HT-29 (cell line): ENCODE measurements at places on chromosomes 13 and 19.
A peak's percentile ranks its signal among the peaks of the same experiment; 100 is the strongest.

- DNase-seq, result no peak
Measured at GRCh38 chr13:30715837-30716236, 19.5 kb upstream of the ALOX5AP start.

GRCh38 chr19:39631178-39631577 is 24.5 kb upstream of the LGALS16 start:
- no peak for DNase-seq

GRCh38 chr13:60623151-60623550 is 226.1 kb downstream of the TDRD3 start:
- no peak for DNase-seq

DNA sequence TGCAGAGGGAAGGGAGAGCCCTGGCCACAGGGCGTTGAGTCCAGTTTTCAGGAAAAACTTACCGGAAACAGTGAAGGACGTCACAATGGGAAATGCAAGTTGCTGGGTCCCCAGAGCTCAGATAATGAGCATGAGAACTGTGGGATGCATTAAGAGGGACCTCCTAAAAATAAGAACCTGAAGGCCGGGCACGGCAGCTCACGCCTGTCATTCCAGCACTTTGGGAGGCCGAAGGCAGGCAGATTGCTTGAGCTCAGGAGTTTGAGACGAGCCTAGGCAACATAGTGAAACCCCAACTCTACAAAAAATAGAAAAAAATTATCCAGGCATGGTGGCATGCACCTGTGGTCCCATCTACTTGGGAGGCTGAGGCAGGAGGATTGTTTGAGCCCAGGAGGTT is 170.6 kb downstream of the URI1 start:
- DNase-seq, result no peak

GRCh38 chr19:35214766-35215422 is 13.6 kb downstream of the FAM187B start:
- no peak for DNase-seq

- no peak for DNase-seq
Measured at GRCh38 chr19:10946958-10947657, 13.7 kb upstream of the SMARCA4 start.

DNA sequence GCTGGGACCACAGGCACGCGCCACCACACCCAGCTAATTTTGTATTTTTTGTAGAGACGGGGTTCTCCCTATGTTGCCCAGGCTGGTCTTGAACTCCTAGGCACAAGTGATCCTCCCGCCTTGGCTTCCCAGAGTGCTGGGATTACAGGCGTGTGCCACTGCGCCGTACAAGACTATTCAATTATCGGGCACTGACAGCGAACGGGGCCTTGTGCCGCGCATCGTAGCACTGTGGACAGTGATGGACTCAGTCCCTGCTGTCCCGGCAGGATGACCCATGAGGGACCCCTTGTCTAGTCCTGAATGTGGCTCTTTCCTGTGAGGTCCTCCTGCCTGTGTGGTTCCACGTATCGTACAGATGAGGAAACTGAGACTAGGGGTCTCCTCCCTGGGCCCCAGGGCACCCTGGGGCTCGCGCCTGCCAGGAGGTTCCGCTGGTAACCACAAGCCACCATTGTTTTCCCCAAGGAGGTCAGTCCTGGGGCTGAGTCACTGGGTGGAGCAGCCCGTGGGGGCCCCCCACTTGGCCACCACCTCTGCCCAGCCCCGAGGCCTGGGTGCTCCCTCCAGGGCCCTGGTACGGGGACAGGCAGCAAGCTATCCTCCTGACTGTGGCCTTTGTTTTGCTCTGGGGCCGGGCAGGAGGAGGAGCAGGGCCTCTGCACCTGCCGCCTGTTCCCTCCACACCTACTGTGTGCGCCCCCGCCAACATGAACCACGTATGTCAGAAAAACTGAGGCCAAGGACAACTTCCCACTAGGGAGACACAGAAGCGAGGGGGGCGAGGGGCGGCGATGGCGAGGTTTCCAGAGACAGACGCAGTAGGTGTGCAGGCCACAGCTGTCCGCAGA is 2.9 kb upstream of the TCF3 start:
- DNase-seq, result peak; percentile 69

DNA sequence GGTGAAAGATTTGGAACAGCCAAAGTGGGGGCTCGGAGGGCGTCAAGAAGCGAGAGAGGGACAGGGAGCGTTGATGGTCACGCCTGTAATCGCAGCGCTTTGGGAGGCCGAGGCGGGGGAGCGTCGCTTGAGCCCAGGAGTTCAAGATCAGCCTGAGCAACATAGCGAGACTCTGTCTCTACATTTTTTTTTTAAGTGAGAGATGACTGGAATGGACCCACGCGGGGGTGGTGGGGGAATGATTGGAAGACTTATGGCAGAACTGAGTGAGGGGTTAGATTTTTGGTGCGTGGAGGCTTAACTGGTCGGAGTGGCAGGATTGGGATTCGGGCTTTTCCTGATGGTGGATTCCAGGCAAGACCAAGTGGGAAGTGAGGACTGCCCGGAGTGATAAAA is 725 bp downstream of the PSMD8 start:
- DNase-seq, result peak; percentile 48

GRCh38 chr13:74166261-74167004 is 32.2 kb upstream of the KLF12 start:
- DNase-seq, result no peak

DNA sequence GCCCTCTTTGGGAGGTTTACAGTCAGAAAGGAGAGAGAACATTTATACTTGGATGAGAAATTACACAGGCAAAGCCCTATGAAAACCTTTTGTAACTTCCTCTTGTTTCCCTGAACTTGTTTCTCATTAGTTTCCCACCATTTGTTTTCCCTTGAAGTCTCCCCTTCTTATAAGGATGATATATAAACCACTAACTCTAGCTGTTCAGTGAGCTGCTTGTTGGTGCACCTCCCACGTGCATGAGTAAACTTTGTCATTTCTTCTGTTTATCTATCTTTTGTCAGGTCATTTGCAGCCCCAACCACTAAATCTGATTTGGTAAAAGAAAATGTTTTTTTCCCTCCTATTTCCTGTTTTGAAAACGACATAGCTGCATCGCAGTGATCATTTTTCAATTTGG is 919.9 kb downstream of the SLITRK1 start:
- DNase-seq, result no peak

DNA sequence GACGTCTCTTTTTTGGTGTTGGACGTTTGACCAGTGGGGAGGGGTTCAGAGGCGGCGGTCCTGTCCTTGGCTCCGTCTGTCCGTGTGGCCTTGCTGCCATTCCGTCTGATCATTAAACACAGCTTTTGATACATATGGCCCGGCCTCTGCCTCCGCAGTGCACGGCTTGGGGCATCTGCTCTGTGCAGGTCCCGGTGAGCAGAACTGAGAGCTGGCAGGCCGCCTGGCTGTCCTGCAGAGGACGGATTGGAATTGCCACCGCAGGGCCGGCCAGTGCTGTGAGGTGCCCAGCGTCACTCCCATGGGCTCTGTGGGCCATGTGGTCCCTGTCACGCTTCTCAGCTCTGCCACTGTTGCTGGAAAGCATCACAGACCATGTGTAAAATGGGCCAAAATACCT is 5.4 kb upstream of the TMPRSS9 start:
- DNase-seq, result no peak

GRCh38 chr13:95987841-95988240 is 65.4 kb downstream of the UGGT2 start:
- no peak for DNase-seq

GRCh38 chr19:5804516-5805461 is at the start of gene NRTN:
NRTN (plus strand) TSS chr19:5805067; CDS start chr19:5824166, 19,099 bp downstream.
- no peak for DNase-seq

DNA sequence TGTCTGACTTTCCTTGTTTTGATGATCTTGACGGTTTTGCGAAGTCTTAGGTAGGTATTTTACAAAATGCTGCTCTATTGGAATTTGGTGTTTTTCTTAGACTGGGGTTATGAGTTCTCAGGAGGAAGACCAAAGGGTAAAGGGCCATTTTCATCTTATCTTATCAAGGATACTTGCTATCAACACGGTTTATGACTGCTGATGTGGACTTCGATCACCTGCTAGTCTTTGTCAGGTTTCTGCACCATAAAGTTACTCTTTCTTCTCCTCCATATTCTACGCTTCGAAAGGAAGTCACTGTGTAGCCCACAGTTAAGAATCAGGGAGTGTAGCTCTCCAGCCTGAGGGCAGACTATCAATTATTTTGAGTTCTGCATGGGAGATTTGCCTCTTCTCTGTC is 7.4 kb upstream of the CEBPG start:
- no peak for DNase-seq

GRCh38 chr19:51210191-51210784 is 14.6 kb upstream of the CD33 start:
- no peak for DNase-seq

DNA sequence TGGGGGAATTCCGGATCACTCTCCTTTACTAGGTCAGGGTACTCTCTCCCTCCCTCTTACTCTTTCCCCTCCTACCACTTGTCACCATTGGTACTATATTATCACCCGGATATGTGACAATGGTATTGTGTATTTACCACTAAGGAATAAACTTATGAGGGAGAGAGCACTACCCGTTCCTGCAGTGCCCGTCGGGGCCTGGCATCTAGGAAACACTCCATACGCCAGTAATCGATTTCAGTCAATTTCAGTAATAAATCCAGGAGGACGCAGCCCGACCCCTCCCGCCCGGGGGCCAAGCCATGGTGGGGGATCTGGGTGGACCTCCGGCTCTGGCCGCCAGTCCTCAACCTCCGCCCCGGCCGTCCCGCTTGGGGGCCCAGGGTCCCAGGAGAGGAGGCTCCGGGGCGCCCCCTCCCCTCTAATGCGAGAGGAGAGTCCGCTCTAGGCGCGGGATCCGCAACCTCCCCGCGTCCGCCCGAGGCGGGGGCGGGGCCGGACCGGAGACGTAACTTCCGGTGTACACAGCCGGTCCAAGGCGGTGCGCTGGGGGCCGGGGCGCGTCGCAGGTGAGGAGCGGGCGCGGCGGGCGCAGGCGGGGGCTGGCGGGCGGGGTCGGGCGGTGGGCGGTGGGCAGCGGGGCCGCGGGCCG is at the start of gene GARRE1:
GARRE1 (plus strand) TSS at position 509 of the 652 bp plus-strand sequence. CDS start 45,920 bp downstream, outside the sequence.
- peak; percentile 86 for DNase-seq

- no peak for DNase-seq
Measured at GRCh38 chr13:51318015-51318414, 21.5 kb upstream of the SERPINE3 start.

GRCh38 chr19:11338569-11339253 is 746 bp downstream of the RAB3D start:
- peak; percentile 7 for DNase-seq
